ENCODE measurements at places on chromosomes 5 and 9.

GRCh38 chr9:126809068-126809467 lies 4.2 kb downstream of the ZBTB43 start:
- no peak for DNase-seq

DNA sequence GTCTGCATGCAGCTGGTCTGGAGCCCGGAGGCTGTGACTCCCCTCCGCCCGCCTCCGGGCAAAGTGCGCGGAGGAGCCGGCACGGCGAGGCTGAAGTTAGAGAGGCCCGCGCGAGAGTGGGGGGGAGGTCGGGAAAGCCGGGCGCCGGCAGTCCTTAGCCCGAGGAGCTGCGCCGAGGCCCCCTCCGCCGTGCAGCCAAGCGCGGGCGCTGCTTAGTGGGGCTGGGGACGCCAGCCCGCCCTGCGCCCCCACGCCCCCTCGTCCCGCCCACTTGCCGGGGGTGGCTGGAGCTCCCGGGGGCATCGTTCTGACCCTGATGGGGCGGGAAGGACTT lies 403 bp downstream of the NINJ1 start:
- DNase-seq = peak; percentile 43

- DNase-seq = no peak
These were observed 45.1 kb downstream of the FBXO38 start for GRCh38 chr5:148428848-148429247.

- no peak for DNase-seq
These were observed 555 bp upstream of the PCDHGC4 start for GRCh38 chr5:141484310-141484640.

DNA sequence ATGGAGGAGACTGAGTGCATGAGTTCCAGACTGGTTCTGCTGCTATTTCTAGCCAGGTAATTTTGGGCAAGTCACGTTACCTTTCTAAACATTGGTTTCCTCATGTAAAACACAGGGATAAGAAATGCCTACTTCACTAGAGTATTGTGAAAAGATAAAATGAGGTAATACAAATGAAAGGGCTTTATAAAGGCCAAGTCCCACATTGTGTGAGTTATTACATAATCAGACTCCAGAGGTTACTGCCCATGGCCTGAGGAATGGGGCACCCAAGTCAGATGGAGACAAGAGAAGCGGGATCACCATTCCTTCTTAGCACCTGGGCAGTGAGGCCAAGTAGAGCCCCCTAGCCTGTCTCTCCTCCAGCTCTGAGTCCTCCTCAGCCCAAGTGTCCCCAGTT lies 7.5 kb downstream of the HBEGF start:
- DNase-seq = no peak

DNA sequence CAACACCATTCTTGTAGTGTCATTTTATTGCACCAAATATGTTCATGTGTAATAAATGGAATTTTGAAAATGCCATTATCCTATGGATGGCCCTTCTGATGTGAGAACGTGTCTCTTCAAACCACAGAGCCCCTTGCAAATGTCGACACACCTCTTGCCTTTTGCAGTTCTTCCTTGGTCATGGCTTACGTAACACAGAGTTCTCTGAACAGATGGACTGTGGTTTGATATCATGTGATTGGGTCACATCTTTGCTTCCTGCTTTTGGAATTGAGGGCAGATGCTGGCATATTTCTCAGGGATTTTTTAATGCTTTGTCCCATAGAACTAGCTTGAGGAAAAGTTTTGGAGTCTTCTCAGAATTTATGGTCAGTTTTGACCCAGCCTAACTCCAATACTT lies 4.6 kb downstream of the TGFBR1 start:
- no peak for DNase-seq

DNA sequence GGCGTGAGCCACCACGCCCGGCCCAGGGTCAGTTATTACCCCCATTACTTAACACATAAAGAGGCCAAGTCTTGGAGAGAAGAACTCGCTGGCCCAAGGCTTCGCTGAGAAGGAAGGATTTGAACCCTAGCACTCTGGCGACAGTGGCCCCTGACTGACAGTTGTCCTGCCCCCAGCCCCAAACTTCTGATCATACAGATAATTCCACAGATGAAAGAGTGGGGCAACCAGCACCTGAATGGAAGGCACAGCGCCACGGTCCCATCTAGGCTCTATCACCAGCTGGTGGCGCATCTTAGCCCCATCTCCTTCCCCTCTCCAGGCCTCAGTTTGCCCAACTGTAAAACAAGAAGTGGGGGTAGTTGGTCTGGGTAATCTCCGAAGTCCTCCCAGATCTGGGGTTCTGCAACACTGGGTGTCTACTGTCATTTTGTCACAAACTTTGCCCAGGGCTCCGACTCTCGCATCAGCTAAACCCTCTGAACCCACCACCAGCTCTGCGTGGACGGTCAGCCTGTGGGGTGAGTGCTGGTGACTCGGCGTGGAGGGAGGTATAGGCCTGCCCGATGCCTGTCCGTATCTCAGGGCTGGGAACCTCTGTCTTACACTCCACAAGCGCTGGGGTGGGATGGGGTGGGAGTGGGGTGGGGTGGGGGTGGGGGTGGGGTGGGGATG lies 209.3 kb downstream of the C9orf50 start:
- no peak for DNase-seq

DNA sequence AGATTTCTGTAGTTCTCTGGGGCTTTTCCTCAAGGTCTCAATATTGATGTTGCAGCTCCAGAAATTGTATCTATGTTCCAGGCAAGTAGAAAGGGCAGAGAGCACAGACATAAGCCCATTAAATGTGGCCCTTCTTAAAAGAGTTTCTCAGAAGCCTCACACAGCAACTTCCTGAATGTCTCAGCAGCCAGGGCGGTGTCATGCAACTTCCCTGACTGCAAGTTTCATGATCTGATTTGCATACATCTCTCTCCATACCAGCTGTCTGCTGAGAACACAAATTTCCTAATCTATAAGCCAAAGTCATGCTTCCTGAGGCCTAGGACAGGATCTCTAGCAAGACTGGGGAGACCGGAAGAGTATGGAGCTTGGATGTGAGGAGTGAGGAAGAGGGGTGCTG lies 13.0 kb downstream of the RGS7BP start:
- no peak for DNase-seq

GRCh38 chr5:119080936-119081335 lies 10.0 kb downstream of the DMXL1 start:
- DNase-seq = no peak

DNA sequence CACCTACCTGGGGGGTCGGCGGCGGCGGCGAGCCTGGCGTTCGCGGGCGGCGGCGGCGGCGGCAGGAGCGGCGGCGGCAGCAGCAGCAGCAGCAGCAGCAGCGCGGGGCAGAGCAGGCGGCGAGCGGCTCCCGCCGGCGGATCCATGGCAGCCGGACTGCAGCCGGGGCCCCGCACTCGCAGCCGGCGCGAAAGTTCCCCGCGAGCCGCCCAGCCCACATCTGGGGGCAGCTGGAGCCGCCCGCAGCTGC lies 153 bp downstream of the ADAMTS2 start:
- DNase-seq = no peak

- no peak for DNase-seq
These were observed 29.0 kb downstream of the CXXC5 start for GRCh38 chr5:139676951-139677735.

- DNase-seq = peak; percentile 65
These were observed 9.2 kb upstream of the FIBCD1 start for GRCh38 chr9:130948266-130948665.

DNA sequence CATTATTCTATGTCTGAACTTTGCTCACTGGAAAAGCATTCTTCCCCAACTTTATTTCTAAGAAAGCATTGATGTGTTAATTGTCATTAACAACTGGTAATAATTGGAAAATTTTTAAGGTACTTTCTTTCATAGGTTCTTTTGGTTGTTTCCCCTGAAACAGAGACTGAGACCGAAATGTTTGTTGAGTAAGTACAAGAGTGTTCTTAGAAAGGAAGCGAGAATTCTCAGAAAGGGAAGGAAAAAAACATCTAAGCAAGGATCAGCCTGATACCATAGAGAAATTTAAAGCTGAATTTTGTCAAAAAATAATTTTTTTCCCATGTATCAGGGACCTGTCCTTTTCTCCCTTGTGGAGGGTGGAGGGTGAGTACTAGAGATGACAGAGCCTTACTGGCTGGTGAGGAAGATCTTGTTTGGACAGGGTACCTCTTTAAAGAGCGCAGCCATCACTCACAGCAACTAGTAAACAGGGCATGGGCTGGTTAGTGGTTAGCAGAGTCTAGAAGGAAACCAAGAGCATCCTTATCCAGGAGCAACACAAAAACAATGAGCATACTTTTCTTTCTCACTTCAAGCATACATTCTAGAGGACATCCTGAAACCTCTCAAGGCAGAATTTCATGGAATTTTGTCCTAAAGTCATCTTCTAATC lies 898.5 kb downstream of the DNAH5 start:
- DNase-seq = no peak

DNA sequence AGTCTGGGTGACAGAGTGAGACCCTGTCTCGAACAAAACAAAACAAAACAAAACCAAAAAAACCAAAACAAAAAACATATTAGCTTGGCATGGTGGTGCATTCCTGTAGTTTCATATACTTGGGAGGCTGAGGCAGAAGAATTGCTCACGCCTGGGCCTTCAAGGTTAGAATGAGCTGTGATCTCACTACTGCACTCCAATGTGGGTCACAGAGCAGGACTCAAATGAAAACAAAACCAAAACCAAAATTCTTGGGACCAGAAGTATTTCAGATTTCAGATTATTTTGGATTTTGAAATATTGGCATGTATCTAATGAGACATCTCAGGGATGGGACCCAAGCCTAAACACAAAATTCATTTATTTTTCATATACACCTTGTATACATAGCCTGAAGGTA lies 80.2 kb downstream of the TMC1 start:
- DNase-seq = no peak

DNA sequence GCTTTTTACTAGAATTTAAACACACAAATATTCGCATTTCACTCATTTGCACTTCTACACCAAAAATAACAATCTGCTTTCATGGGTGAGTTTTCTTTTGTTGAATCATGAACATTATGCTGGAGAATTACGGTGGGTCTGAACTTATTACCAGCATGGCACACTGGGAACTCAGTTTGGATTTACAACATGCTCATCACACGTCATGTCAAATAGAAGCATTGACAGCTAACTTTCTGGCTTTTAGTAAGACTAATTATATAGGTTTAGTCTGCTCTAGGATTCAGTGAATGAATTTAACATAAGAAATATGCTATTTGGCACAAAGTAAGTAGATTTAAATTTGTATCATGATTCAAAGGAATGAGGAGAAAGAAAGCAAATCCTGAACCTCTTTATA lies 290.4 kb downstream of the TMEM167A start:
- no peak for DNase-seq

- DNase-seq = no peak
These were observed 6.4 kb upstream of the FCHO2 start for GRCh38 chr5:72949481-72949880.

- no peak for DNase-seq
These were observed 118.3 kb downstream of the DRD1 start for GRCh38 chr5:175325681-175326080.

- DNase-seq = no peak
These were observed 524.5 kb upstream of the WWC1 start for GRCh38 chr5:167766957-167767356.

- no peak for DNase-seq
These were observed 609.7 kb upstream of the DAB2 start for GRCh38 chr5:40034441-40034840.

GRCh38 chr9:121700165-121700831 lies 48.9 kb downstream of the DAB2IP start:
- peak; percentile 43 for DNase-seq

- DNase-seq = peak; percentile 68
These were observed at the start of gene PLCXD3 for GRCh38 chr5:41510176-41510831. TSS of gene PLCXD3 (minus strand) at chr5:41510601. CDS start at chr5:41510526, 75 bp downstream.

- DNase-seq = no peak
These were observed 1894.7 kb downstream of the MAT2B start for GRCh38 chr5:165400086-165400485.

- no peak for DNase-seq
These were observed 1.3 kb upstream of the SNX2 start for GRCh38 chr5:122773619-122774018.

- DNase-seq = no peak
These were observed 3.3 kb upstream of the NKD2 start for GRCh38 chr5:1005249-1005851.

DNA sequence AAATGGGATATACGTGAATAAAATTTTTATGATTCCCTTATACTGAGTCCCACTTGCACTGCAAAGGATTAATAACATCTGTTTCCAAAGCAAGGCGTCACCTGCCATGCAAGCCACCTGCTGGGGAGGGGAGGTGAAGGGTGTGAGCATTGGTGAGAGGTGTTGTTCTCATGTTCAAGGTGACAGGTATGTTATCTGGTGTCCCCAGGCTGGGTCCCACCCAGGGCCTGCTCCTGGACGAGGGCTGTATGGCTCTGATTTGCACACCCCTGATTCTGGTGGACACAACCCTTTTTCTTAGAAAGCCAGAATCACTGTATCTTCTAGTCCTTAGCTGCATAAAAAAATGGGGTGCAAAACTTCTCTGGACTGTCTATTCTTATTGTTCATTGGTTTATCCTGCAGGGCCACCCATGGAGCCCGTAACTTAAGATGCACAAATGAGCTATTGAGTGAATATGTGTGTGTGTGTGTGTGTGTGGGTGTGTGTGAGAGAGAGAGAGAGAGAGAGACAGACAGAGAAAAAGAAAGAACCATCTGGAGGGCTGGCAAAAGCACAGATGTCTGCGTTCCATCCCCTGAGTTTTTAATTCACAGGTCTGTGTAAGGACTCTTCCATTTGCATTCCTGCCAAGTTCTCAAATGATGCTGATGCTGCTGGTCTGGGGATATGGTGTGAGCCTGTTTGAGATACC lies 53.7 kb downstream of the SYK start:
- DNase-seq = peak; percentile 17

GRCh38 chr5:160129841-160130240 lies 10.6 kb upstream of the PWWP2A start:
- DNase-seq = no peak

DNA sequence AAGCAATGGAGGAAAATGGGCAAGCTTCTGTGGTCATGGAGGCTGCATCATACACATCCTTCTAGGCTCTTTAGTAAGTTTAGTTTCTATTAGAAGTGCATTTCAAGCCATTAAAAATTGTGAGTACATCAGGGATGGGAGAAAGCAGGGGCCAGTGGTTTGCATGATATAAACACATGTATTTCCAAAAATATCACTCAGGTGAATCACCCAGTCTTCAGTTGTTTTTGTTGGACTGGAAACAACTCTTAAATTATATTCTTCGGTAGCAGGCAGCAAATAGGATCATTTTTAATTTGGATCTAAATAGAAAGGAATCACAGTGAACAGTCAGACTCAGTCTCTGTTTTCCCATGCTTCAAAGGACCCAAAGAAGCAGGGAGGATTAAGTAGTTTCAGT lies 657.9 kb downstream of the TLR4 start:
- no peak for DNase-seq

GRCh38 chr5:55896663-55897062 lies 45.5 kb downstream of the IL31RA start:
- DNase-seq = no peak

DNA sequence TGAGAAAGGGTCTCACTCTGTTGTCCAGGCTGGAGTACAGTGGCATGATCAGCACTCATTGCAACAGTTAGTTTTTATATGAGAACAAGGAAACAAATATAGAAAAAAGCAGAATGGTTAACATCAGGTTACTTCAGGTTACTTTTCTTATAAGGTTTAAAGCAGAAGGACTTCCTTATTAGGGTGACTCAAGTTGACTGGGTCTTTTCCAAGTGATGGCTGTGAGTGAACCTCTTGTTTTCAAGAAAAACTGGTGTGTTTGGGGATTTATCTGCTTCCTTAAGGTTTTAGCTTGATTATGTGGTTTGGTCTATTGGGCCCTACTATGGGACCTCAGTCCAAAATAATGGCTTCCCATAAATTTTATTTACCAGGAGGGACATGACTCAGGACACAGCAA lies 99.2 kb downstream of the ARRDC3 start:
- DNase-seq = no peak

Data from NCI-H774 (cell line).